ENCODE measurements at places on chromosomes 13 and 19.

DNA sequence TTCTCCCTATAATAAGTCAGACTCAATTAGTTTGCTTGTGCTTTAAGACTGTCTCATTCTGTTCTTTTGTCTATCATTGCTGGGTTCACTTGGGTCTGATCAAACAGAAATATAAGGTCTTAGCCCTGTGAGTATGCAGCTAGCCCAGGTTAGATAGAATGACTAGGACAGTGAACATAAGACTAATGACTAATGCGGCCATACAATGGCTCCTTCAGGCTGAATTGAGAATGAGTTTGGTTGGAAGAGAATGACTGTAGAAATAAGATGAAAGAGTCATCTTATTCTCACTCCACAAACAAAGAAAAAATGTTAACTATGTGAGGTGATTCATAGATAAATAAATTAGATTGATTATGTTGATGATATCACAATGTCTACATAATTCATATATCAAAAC lies 50.1 kb upstream of the OBI1 start:
- no peak for DNase-seq

- no peak for DNase-seq
Observed at GRCh38 chr13:46179491-46179908, 2.5 kb downstream of the LCP1 start.

DNA sequence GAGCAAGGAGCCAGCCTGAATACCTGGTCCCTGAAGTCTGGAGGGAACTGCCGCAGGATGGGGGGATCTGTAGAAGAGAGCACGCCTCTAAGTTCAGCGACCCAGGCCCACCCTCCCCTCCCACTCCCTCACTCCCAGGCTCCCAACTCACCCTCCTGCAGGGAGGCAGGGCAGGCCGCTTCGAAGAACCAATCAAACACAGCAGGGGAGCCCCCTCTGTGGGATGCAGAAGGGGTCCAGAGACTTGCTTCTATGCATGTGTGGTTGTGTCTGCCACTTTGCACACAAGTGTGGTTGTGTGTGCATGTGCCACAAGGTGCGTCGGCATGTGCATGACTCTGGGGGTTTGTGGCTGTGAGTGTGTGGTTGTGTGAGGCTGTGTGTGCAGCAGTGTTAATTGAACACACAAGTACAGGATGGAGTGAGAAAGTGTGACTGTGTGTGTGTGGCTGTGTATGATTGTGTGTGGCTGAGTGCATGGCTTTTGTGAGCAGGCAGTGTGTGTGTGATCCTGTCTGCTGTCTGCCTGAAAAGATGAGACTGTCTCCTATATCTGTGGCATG lies 1.7 kb downstream of the DENND1C start:
- DNase-seq, result no peak

- no peak for DNase-seq
Observed at GRCh38 chr13:80342471-80343371, 1.8 kb upstream of the SPRY2 start.

DNA sequence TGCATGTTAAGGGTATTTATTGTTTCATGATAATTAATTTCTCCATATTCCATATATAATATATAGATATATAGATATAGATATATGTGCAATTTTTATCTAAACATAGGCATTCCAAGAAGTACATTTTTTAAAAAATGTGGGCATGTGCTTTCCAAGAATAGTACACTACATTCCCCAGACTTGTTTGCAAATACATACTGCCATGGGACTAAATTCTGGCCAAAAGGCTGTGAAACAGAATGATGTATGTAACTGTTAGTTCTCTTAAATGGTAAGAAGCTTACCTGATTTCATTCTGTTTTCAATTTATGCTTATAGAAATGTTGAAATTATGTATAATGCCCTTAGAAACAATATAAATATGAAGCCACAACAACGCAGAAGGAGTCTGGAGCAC lies 503.2 kb upstream of the SPRY2 start:
- DNase-seq, result no peak

All from astrocyte of the cerebellum (primary cell).